ENCODE measurements at places on chromosomes 11 and 22. TPM values are rescaled to one million over a fixed set of nuclear protein-coding genes. Genes with fewer than 3 reads are reported as not detected.

The PLEKHA7 gene
- 4.0 TPM for total RNA-seq

The ZNF215 gene
- total RNA-seq, result 6.0 TPM

The MB gene
- not detected for total RNA-seq

The HMBS gene
- 18.6 TPM for total RNA-seq

The OR52H1 gene
- 0.22 TPM for total RNA-seq

The RRAS2 gene
- total RNA-seq, result 17.5 TPM

The PLAAT5 gene
- 0.31 TPM for total RNA-seq

The PNPLA5 gene
- total RNA-seq, result 0.09 TPM

The LYVE1 gene
- 0.09 TPM for total RNA-seq

The APOL6 gene
- 32.4 TPM for total RNA-seq

The MUC5AC gene
- 0.18 TPM for total RNA-seq

The KRTAP5-4 gene
- not detected for total RNA-seq

The PHRF1 gene
- 22.5 TPM for total RNA-seq

The FOLR3 gene
- total RNA-seq, result 1.1 TPM

The HBE1 gene
- 0.41 TPM for total RNA-seq

The LIF gene
- total RNA-seq, result 7.8 TPM

The OTOG gene
- 0.38 TPM for total RNA-seq

The GPHA2 gene
- total RNA-seq, result not detected
